ENCODE measurements at places on chromosomes 5 and 9. TPM values are rescaled to one million over a fixed set of nuclear protein-coding genes. Genes with fewer than 3 reads are reported as not detected.

Gene PCDHGA9
- total RNA-seq: 6.6 TPM

Gene HSPB3
- not detected for total RNA-seq

Gene CATSPER3
- total RNA-seq: 0.34 TPM

Gene TLX3
- total RNA-seq: not detected

Gene SARDH
- total RNA-seq: 0.32 TPM

Gene SLC6A18
- total RNA-seq: not detected

Gene RAPGEF1
- total RNA-seq: 54.1 TPM

DNA sequence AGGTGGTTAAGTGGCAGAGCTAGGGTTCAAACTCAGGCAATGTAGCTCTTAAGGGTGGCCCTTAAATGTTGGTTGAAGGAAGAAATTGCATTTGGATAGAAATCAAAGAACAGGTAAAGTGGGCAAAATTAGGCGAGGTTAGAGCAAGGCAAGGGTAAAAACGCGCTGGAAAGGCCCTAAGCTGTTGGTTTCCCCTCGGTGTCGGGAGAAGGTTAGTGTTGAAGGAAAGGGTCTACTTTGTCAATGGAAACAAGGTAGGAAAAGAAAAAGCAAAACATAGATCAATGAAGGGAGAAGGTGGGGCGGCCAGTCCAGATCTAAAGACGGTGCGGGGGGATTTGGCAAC lies 431 bp downstream of the FASTKD3 start:
- no peak for DNase-seq
- no peaks in the 10 kb centered on the region for H3K27me3 ChIP-seq
- peak overlapping the region; percentile 89 for H3K4me3 ChIP-seq
- H3K4me1 ChIP-seq: peaks cover 31% of the 10 kb centered on the region
- H3K27ac ChIP-seq: peak overlapping the region; percentile 81

DNA sequence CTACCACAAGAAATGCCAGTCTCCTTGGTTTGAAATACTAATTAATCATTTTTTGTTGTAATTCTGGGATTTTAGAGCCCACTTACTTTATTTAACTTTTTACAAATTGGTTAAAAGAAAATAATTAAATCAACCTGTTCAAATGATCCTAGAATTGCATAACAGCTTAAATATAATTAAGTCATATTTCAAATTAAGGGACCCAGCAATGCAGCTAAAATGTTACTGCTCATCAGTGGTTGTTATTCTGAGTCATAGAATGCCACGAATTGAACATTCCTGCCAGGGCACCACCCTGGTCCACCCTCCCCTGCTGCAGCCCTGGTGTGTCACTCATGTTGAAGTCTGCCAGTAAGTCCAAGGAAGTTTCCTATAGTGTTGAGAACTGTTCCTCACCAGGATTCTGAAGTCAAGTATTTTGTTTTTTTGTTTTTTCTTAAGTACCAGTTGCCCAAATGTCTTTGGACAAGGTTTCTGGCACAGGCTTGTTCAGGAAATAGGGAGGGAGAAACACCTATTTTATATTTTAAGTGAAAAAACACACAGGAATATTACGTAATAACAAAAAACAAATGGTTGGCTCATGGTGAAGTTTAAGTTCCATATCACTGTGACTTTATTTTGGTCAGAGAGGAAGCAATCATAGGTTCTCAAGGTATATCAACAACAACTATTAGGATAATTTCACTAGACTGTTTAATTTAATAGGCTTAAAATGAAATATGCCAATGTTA lies 4.3 kb upstream of the ITGA1 start:
- peaks cover 12% of the 10 kb centered on the region for H3K4me1 ChIP-seq
- H3K4me3 ChIP-seq: no peak overlapping the region
- no peaks in the 10 kb centered on the region for H3K36me3 ChIP-seq
- H3K27ac ChIP-seq: no peak overlapping the region

DNA sequence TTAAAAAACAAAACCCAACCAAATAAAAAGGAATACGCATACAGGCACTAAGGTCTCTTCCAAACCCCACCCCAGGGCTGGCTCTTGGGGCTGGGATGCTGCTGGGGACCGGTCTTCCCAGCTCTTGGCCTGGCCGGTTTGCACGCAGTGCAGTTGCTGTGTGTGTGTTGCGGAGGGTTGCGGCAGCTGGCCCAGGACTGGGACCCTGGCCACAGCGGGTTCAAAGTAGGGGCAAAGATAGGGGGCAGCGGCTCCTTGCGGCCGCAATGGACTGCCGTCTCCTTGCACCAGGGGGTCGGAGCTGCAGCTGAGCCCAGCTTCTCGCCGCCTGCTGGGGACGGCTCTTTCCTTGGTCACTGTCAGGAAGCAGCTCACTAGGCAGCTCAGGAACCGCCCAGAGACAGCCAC lies 5.0 kb downstream of the DMRT3 start:
- no peak overlapping the region for H3K4me3 ChIP-seq
- H3K27ac ChIP-seq: no peak overlapping the region
- peaks cover 12% of the 10 kb centered on the region for H3K4me1 ChIP-seq
- DNase-seq: no peak

- peaks cover 32% of the 10 kb centered on the region for H3K4me1 ChIP-seq
- H3K4me3 ChIP-seq: peak overlapping the region; percentile 60
- DNase-seq: no peak
- H3K27ac ChIP-seq: no peak overlapping the region
Observed at GRCh38 chr5:134114886-134115805, 665 bp downstream of the TCF7 start.

DNA sequence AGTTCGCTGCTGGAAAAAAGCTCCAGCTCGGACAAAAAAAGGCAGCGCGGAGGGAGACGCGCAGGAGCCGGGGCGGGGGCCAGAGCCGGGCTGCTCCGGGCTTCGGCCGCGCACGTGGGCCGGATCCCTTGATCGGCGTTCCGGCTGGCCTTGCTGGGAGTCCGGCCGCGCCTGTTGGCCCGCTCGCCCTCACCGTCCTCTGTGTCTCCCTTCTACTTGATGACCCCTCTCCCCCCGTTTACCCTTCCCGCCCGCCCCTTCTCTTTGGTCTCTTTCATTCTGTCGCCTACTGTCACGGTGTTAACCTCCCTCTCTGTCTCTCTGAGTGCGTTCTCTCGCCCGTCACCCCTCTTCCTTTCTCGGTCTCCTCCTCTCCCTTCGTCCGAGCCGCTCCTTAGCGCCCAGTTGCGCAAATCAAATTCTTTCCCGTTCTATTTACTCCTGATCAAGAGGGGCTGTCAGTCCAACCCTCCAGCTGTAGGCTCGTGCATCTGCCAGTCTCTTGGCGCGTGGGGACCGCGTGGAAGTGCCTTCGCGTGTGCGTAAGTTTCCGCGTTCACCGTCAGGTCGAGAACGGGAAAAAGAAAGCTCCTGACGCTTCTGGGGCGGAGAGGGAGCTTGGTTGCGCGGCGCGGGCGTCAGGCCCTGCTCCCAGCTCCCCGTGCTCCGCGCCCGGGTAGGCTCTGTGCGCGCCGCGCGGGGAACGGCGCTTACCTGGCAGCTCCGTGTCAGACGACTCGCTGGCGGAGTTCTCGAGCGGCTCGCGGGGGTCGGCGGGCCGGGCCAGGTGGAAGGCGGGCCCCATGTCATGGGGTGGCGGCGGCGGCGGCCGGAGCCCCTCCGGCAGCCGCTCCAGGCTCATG lies 798 bp downstream of the PITX1 start:
- peak overlapping the region; percentile 63 for H3K4me3 ChIP-seq
- H3K36me3 ChIP-seq: no peaks in the 10 kb centered on the region
- peaks cover 36% of the 10 kb centered on the region for H3K4me1 ChIP-seq
- peaks cover 100% of the 10 kb centered on the region for H3K27me3 ChIP-seq
- no peak for DNase-seq

GRCh38 chr5:140175367-140176030 lies 511 bp downstream of the CYSTM1 start:
- H3K4me3 ChIP-seq: peak overlapping the region; percentile 92
- H3K36me3 ChIP-seq: no peaks in the 10 kb centered on the region
- H3K4me1 ChIP-seq: peaks cover 44% of the 10 kb centered on the region
- H3K27me3 ChIP-seq: no peaks in the 10 kb centered on the region

- no peak overlapping the region for H3K27ac ChIP-seq
- DNase-seq: no peak
- no peaks in the 10 kb centered on the region for H3K36me3 ChIP-seq
- H3K4me1 ChIP-seq: peaks cover 9% of the 10 kb centered on the region
- no peak overlapping the region for H3K4me3 ChIP-seq
Observed at GRCh38 chr5:132782101-132782500, 5.1 kb upstream of the SEPTIN8 start.

- no peak overlapping the region for H3K4me3 ChIP-seq
- H3K27me3 ChIP-seq: no peaks in the 10 kb centered on the region
- DNase-seq: no peak
Observed at GRCh38 chr5:116543501-116543900, 31.1 kb downstream of the SEMA6A start.

DNA sequence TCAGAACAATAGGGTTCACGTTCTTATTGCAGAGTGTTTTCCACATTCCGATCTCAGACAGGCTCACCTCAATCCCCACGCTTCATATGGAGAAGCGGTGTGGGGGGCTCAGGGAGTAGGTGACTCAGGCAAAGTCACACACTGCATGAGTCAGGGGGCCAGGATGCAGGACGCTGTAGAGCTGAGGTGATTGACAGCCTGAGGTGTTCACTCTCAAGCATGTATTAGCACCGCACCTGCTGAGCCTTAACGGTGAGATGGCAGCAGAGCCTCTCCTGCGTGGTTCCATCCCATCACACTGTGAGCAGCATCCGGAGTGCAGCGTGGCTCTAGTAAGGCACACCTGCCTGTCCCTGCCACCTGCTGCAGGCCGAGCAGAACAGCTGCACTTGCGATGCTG lies 194.0 kb downstream of the IRX2 start:
- H3K4me1 ChIP-seq: no peaks in the 10 kb centered on the region
- H3K27ac ChIP-seq: no peak overlapping the region
- H3K27me3 ChIP-seq: peaks cover 7% of the 10 kb centered on the region
- DNase-seq: no peak
- H3K36me3 ChIP-seq: no peaks in the 10 kb centered on the region

DNA sequence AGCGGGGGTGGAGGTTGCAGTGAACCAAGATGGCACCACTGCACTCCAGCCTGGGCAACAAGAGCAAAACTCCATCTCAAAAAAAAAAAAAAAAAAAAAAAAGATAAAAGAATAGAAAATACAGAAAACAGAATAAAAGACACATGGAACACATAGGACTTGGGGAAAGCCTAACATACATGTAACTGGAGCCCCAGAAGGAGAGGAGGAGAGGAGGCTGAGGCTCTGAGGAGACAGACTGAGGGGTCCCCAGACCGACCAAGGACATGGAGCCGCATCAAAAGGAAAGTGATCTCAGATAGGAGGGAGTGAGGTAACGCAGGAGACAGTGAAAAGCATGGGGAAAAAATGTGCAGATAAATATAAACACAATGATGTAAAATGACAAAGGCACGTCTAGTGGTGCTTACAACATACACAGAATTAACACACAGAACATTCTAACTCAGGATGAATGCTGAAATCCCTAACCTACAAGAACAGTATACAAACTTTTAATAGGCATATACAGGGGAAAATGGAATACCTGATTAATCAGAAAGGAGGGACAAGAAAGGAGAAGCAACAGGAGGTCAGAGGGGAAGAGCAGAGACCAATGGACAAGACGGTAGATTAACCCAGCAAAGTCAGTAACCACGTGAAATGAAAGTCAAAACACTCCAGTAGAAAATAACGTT lies 65.2 kb upstream of the UBAC1 start:
- H3K4me3 ChIP-seq: no peak overlapping the region
- peaks cover 8% of the 10 kb centered on the region for H3K36me3 ChIP-seq
- DNase-seq: no peak

- no peaks in the 10 kb centered on the region for H3K27me3 ChIP-seq
- H3K4me3 ChIP-seq: no peak overlapping the region
- H3K4me1 ChIP-seq: no peaks in the 10 kb centered on the region
- DNase-seq: no peak
- H3K36me3 ChIP-seq: no peaks in the 10 kb centered on the region
Observed at GRCh38 chr9:34413231-34413852, 36.6 kb upstream of the MYORG start.

- H3K36me3 ChIP-seq: no peaks in the 10 kb centered on the region
- H3K4me1 ChIP-seq: no peaks in the 10 kb centered on the region
- no peak overlapping the region for H3K4me3 ChIP-seq
- no peak overlapping the region for H3K27ac ChIP-seq
- H3K27me3 ChIP-seq: no peaks in the 10 kb centered on the region
- no peak for DNase-seq
Observed at GRCh38 chr5:65835191-65835590, 91.2 kb upstream of the ERBIN start.

- H3K36me3 ChIP-seq: no peaks in the 10 kb centered on the region
- no peaks in the 10 kb centered on the region for H3K27me3 ChIP-seq
- DNase-seq: no peak
Observed at GRCh38 chr5:173679909-173680630, 63.6 kb upstream of the BOD1 start.

GRCh38 chr5:151318850-151319732 lies 15.5 kb upstream of the SLC36A3 start:
- no peaks in the 10 kb centered on the region for H3K4me1 ChIP-seq
- no peak for DNase-seq
- H3K36me3 ChIP-seq: no peaks in the 10 kb centered on the region

GRCh38 chr9:120609636-120610035 lies 29.7 kb upstream of the CDK5RAP2 start:
- no peaks in the 10 kb centered on the region for H3K27me3 ChIP-seq
- no peak overlapping the region for H3K4me3 ChIP-seq
- no peak for DNase-seq
- no peak overlapping the region for H3K27ac ChIP-seq
- no peaks in the 10 kb centered on the region for H3K4me1 ChIP-seq

- peak overlapping the region; percentile 24 for H3K27ac ChIP-seq
- H3K27me3 ChIP-seq: no peaks in the 10 kb centered on the region
- H3K4me3 ChIP-seq: peak overlapping the region; percentile 70
Observed at GRCh38 chr9:89497257-89497963, 503 bp downstream of the SEMA4D start.

GRCh38 chr5:54719384-54720283 lies 202.1 kb downstream of the SNX18 start:
- no peak overlapping the region for H3K4me3 ChIP-seq
- peaks cover 24% of the 10 kb centered on the region for H3K4me1 ChIP-seq
- no peaks in the 10 kb centered on the region for H3K27me3 ChIP-seq
- peak overlapping the region; percentile 48 for H3K27ac ChIP-seq
- no peaks in the 10 kb centered on the region for H3K36me3 ChIP-seq

DNA sequence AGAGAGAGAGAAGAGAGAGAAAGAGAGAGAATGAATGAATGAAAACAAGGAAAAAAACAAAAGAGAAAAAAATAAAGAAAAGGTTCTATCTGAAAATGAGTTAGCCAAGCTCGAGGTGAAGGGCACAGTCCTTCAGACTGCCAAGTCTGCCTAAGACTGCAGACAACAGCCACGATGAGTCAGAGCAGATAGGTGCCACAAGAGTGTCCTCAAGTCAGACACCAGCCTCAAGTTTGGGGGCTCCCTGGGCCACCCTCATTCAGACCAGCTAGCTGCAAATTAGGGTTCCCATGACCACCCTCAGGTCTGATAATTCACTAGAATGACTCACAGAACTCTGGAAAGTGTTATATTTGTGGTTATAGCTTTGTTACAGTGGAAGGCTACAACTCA lies 13.9 kb upstream of the HABP4 start:
- no peaks in the 10 kb centered on the region for H3K36me3 ChIP-seq
- no peaks in the 10 kb centered on the region for H3K4me1 ChIP-seq
- DNase-seq: no peak
- no peak overlapping the region for H3K4me3 ChIP-seq
- H3K27me3 ChIP-seq: no peaks in the 10 kb centered on the region

Measured in suprapubic skin (tissue), 4 donors.